BJ (cell line): ENCODE measurements at places on chromosomes 16 and 17.

GRCh38 chr17:40558300-40558889 lies 6.9 kb downstream of the CCR7 start:
- DNase-seq, result no peak

DNA sequence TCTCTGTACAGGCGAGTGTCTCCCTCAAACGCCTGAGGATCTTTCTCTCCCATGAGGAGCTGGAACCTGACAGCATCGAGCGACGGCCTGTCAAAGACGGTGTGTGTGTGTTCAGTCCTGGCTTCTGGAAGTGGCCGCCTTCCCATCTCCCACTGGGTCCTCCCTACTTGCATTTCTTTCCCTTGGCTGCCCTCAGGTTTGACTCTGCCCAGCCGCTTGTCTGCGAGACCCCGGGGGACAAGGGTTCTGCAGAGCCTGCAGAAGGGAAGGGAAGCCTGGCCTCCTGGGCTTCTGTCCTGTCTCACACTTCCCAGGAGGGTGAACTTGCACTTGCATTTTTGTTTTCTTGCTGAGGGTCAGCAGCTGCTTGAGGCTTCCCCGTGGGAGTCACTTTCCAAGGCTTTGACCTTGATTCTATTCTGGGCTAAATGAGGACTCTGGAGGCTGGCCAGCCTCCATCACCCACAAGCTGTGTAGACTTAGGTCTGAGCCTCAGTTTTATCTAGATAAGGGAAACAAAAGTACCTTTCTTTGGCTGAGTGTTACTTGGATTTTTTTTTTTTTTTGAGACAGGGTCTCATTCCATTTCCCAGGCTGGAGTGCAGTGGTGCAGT lies 122.3 kb downstream of the ABCC1 start:
- DNase-seq, result no peak

DNA sequence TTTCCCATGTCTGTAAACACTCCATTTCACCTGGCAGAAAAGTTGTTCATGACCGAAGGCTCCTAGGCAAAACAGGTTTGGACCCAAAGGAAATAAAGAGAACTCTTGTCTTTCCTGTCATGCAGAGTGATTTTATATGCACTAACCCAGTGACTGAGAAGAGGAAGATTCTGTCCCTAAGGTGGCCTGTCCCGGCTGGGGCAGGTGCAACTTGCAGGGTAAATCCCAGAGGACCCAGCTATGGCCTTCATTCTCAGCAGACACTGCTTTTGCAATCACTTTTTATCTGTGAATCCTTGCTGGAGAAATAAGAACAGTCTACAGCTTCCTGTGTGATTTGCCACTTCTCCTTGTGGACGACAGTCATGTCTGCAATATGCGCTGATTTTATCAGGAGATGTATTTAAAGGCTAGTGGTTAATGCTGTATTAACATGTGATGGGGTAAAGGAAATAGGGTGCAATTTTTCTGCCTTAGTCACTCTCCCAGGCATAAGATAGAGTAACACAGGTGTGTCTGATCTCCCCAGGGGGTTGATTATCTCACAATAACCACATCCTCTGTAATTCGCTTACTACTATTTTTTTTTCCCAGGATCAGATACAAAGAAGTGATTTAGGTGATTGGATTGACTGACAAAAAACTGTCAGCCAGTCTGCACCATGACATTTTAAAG lies 696.8 kb upstream of the SOX9 start:
- no peak for DNase-seq

GRCh38 chr16:67456391-67457081 lies 24.4 kb downstream of the ATP6V0D1 start:
- DNase-seq, result no peak

GRCh38 chr16:57151369-57151768 lies 34.5 kb downstream of the PSME3IP1 start:
- DNase-seq, result no peak

GRCh38 chr17:16486373-16487250 lies 5.4 kb downstream of the LRRC75A start:
- peak; percentile 31 for DNase-seq

- DNase-seq, result no peak
Measured at GRCh38 chr17:34055606-34056005, 199.5 kb upstream of the CCL2 start.

GRCh38 chr17:57453841-57454425 lies 197.6 kb downstream of the MSI2 start:
- no peak for DNase-seq

- no peak for DNase-seq
Measured at GRCh38 chr17:78338486-78339259, 21.2 kb downstream of the SOCS3 start.

GRCh38 chr16:30185683-30186421 lies 2.5 kb downstream of the CORO1A start:
- DNase-seq, result no peak

GRCh38 chr16:75506107-75506506 lies 10.9 kb upstream of the CHST6 start:
- DNase-seq, result no peak

DNA sequence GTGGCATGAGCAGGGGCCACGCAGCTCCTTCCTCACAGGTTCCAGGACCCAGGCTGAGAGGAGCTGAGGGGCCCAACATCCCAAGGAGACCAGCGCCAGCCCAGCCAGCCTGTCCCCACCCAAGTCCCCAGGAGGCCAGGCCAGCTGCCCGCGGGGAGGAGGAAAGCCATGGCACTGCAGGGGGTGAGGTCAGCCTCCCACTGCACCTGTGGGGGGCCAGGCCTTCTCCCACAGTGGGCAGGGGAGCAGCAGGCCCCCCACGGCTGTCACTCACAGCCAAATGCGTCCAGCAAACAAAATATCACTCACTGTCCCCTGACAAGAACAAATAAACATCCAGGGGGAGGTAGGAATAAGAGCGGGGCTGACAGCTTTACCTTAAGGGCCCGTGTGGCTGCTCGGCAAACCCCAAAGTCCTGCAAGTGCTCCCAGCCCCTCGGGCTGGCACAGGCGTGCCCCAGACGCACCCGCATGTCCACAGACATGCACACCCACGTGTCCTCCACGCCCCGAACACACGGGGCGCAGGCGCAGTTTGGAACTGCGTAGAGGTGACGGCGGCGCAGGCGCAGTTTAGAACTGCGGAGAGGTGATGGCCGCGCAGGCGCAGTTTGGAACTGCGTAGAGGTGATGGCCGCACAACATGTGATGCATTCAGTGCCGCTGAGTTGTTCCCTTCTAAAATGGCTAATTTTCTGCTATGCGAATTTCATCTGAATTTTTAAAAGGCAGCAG lies 291.1 kb downstream of the FOXL1 start:
- DNase-seq, result no peak

GRCh38 chr17:9443811-9444210 lies 131.8 kb downstream of the STX8 start:
- no peak for DNase-seq

DNA sequence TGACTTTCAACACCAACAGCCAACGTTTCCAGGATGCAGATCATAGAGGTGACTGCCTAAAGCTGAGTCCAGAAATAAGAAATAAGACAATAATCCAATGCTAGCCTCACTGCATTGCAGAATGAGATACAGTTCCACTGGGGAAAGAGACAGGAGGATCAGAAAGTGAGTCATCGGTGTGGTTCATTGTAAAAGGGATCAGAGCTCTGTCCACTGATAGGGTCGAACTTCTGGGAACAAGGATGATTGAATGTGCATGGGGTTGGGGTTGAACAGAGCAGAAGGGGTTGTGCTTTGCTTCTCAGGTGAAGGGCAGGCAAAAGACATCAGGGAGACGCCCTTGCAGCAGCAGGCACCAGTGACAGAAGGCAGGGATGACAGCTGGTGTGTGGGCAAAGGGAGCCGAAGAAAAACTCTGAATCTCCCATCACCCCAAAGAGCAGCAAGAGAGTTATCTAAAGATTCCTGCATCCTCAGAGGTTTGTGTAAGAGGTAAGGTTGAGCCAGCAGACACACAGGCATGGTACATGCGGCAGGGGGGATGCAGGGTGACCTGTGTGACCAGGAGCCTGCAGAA lies 16.4 kb downstream of the CLEC10A start:
- no peak for DNase-seq

- DNase-seq, result no peak
Measured at GRCh38 chr17:59165933-59166342, 10.4 kb downstream of the PRR11 start.

DNA sequence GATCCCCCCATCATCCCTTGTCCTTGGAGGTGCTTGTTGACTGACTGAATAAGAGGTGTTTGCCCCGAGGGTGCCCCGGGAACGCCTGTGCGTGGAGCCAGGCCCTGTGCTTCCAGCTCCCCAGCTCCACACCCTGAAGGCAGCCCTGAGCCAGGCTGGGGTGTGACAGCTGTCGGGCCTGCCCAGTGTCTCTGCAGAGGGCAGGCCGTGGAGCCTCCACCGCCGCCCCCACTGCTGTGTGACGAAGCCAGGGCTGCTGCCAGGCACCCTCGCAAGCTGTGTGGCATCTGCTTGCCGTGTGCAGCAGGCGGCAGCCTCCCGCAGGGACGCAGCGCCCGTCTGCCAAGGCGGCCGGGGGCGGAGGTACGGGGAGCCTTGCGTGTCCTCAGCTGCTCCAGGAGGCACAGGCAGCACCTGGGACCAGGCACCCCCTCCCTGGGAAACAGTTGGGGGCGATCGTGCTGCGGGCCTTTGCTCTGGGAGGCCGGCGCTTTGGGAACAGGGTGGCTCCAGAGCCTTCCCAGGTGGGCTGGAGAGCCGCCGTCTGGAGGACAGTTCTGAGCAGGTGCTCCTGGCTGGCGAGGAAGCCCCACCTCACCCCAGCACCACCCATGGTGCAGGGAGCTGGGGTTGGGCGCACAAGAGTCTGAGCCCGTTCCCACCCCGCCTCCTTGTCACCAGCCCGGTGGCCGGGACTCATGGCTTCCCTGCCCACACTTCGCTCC lies 26.6 kb downstream of the GSE1 start:
- no peak for DNase-seq

DNA sequence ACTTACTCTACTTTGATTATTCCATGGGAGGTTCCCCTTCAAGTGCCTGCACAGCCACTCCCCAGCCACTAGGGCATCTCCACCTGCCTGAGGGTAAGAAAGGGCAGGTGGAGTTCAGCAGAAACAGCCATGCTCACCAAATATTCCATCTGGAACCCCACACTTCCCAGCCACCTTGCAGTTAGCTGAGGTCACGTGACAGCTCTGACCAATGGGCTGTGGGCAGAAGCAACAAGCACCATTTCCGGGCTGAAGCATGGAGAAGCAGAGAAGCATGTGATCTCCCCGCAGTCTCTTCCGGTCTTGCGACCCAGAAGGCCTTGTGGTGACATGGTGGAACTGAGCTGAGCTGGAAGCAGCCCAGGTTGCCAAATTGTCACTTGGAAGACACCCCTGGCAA lies 108.6 kb downstream of the CCT6B start:
- no peak for DNase-seq
